IPS DF 19.7 (cell line): ENCODE measurements at places on chromosomes 7 and 10.

- peak; percentile 45 for DNase-seq
Observed at GRCh38 chr7:46352004-46352954, 431.2 kb upstream of the IGFBP3 start.

DNA sequence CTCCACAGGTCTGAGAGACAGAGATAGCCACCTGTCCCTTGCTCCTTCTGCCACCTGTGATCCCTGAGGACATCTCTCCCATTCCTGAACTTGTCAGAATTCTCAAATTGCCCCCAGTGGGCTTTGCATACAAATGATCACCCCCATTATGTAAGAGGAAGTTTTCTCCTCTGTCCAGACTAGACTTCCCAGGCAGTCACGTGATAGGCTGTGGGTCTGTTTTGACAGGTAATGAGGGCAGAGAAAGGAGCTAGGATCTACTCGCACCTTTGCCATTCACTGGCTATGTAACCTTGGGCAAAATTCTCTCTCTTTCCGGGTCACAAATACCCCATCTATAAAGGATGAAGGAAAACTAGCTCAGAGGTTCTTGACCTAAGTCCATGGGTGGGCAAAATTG, 21.4 kb upstream of the TM9SF3 start:
- DNase-seq, result no peak

GRCh38 chr10:130658687-130659290, 522.6 kb downstream of the GLRX3 start:
- DNase-seq, result no peak

- no peak for DNase-seq
Observed at GRCh38 chr10:130357951-130358350, 221.8 kb downstream of the GLRX3 start.

DNA sequence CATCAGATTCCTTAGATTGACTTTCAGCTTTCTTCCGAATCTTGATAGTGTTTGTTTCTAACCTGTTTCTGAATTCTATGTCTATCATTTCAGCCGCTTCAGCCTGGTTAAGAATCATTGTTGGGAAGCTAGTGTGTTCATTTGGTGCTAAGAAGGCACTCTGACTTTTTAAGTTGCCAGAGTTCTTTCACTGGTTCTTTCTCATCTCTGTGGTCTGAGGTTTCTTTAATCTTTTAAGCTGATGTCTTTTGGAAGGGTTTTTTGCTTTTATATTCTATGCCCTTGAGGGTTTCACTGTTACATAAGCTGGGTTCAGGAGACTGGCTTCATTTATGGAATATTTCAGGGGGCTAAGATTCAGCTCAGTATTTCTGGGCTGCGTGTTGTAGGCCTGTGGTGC, 104.5 kb upstream of the PRSS58 start:
- no peak for DNase-seq

DNA sequence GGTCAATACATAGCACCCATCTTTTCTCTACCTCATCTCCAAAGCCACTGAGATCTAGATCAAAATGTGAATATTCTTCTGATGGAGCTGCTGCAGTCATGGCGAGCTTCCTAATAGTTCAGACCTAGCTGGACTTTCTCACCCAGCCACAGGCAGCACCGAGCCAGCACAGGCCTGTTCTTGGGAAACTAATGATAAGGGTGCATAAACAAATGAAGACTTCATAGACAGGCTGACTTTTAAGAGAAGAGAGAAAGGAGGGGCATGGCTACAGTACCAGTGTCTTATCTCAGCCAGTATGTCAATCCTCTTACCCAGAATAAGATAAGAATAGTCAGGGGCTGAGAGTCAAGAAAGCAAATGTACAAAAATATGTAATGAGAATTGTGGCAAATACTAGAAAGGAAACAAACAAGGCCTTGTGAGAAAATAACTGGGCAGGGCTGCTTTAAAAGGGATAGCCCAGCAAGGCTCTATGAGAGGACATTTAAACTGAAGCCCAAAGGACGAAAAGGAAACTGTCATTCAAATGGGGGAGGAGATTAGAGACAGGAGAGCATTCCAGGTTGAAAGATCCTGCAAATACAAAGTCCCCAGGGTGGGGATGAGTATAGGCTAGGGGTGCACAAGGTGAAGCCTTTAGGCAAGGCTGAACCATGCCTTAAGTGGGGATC, 21.8 kb upstream of the CDK14 start:
- no peak for DNase-seq

DNA sequence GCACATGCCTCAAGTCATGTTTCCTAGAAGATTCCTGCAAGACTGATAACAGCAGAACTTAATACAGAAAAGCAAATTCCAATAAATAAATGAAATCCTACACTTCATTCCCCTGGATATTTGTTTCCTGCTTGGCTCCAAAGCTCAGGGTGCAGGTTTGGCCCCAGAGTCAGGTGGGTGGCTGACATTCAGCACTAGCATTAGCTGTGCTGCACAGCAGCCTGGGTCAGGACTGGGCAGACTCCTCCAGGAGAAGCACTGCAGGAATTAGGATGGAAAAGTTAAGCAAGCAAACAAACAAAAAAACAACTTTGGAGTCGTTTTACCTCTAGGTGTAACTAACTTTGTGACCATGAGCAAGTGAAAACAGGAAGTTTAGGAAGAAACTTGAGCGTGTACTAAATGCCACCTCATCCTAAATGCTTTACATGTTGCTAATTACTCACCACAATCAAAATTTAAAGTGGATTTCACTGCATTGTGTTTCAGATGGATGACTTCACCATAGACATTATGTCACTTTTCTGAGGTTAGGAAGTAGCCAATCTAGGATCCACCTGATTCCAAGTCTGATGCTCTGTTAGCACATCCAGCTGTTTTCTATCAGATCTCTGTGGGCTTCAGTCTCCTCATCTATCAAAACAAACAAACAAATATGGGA, 239.4 kb downstream of the C7orf25 start:
- DNase-seq, result no peak

DNA sequence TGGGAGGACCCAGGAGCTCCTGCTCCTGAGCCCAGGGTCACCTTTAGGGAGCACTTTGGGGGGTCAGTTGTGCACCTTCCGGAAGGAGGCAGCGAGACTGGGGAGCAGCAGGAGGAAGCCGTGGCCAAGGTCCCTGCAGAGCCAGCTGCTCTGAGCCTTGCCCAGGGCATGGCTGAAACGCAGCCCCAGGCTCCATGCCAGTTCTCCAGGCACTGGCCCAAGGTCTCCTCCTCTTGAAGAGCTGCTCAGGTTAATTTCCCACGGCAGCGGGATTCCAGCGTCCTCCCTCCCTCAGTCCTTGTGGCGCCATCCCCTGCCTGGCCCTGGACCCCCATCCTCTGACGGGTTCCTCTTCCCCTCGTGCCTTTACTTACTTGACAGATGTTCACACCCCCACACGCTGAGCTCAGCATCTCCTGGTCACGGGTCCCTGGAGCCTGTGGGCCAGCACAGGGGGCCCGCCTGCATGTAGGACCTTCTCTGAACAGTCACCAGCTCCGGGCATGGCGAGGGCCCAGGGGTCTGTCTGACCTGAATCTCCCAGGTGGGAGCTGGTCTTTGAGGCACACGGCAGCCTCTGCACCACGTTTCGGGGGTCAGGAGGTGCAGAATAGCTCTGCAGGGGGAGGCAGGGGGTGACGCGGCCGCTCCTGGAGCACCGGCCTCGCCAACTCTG, 16.7 kb upstream of the CFAP46 start:
- no peak for DNase-seq

DNA sequence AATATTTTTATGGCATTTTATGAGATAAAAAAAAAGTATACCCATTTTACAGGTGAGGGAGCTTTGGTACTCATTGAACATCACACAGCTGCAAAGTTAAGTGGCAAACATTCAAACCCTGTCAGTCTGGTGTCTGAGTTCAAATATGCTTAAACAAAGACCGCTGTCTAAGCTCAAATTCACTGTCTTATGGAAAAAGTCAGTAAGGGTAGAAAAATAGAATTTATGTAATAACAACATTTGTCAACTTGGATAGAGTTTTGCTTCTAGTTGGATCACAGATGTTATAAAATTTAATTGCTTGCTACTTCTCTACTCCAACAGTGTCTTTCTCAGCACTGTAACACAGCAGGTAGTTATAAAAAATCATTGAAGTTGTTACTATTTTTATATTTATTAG, 161.7 kb upstream of the CSTF2T start:
- no peak for DNase-seq

DNA sequence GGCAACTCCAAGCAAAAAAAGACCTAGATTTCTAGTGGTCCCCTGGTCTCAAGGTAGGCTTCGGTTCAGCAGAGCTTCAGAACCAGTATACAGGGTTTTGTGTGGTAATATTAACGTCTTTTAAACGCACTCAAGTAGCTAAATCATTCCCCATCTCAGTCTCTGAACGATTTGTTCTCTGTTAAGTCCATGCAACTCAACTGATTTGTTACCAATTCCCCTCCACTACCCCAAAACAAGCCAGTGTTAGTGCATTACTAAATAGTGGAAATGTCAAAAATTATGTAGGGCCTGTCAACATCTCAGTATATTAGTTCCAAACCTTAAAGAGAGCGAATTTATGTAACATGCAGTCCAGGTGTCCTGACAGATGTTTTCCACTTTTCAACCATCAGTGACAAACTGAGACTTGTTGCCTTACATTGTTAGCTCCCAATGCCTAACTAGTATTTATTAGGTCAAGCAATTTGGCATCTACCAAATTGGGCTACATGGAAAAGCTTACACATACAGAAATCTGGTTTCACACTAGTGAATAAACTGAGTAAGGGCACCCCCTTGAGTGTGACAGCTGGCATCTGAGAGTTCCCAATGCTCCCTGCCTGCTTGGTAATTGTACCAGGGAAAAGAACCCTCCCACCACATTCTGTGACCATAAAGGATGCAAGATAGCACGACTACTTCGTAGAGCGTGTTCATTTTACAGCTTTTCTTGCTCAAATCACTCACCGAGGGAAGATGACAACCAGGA, 12.2 kb downstream of the HNRNPA2B1 start:
- DNase-seq, result no peak

- DNase-seq, result no peak
Observed at GRCh38 chr10:22321156-22321923, 441 bp downstream of the BMI1 start.

GRCh38 chr10:114239117-114239993, at the start of gene VWA2:
Gene VWA2 (plus strand): TSS chr10:114239254. CDS start chr10:114248714, 9,460 bp downstream.
- no peak for DNase-seq

- no peak for DNase-seq
Observed at GRCh38 chr10:34768261-34768971, 46.7 kb downstream of the PARD3 start.

- DNase-seq, result no peak
Observed at GRCh38 chr7:376306-377079, 86.5 kb downstream of the FOXL3 start.

- no peak for DNase-seq
Observed at GRCh38 chr7:5523052-5523711, 99.5 kb upstream of the TNRC18 start.

DNA sequence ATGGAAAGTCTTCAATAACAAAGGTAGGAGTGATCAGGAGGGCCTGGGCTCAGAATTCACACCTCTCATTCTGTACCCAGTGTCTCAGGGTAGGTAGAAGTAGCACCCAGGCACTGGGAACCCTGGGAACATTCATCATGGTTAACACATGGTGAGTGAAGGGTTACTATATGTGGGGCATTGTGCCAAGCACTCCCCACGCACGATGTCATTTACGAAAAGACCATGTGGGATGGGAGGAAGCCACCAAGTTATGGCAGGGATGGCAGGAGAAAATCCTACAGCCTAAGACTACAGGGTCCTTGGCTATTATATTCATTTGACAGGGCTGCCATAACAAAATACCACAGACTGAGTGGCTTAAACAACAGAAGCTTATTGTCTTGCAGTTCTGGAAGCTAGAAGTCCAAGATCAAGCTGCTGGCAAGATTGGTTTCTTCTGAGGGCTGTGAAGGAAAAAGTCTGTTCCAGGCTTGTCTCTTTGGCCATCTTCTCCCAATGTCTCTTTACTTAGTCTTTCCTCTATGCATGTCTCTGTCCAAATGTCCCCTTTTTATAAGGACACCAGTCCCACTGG, 27.7 kb upstream of the DDIT4 start:
- no peak for DNase-seq

GRCh38 chr7:21893401-21893800, 52.3 kb downstream of the CDCA7L start:
- DNase-seq, result no peak
